ENCODE measurements at places on chromosomes 1 and 21.

- DNase-seq: no peak
Observed at GRCh38 chr1:245671966-245672767, 517.4 kb downstream of the KIF26B start.

DNA sequence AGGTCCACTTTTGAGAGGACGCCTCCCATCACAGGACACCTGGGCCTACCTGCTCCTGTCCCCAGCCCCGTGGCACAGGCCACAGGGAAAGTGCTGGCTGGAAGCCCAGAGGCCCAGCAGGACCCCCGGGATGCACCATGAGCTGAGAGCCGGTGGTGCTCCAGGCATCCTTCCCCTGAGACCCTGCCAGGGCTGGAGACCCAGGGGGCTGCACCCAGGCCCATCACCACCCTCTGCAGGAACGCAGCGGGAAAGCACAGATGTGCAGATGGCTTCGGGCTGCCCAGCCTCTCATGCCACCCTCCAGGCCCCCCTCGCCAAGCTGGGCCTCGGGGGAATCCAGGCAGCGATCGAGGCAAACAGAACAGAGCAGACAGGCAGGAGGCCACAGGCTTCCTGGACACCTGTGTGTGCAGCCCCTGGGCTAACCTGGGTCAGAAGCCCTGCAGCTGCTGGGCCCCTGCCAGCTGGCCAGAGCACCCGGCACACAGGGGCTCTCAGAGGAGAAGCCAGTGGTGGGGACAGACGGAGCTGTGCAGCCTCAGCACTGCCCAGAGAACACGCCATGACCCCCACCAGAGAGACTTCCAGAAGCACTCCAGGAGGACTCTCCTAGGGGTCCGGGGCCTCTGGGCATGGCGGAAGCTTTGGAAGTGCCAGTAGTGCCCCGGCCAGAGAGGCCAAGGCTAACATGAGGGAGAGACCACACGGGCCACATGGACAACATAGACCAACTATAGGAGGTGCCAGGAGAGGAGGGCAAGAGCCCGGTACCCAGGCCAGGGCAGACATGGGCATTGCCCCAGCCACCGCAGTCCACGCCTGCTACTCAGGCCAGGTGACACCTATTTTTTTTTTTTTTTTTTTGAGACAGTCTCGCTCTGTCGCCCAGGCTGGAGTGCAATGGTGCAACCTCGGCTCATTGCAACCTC lies 71.4 kb downstream of the ARHGEF16 start:
- no peak for DNase-seq

DNA sequence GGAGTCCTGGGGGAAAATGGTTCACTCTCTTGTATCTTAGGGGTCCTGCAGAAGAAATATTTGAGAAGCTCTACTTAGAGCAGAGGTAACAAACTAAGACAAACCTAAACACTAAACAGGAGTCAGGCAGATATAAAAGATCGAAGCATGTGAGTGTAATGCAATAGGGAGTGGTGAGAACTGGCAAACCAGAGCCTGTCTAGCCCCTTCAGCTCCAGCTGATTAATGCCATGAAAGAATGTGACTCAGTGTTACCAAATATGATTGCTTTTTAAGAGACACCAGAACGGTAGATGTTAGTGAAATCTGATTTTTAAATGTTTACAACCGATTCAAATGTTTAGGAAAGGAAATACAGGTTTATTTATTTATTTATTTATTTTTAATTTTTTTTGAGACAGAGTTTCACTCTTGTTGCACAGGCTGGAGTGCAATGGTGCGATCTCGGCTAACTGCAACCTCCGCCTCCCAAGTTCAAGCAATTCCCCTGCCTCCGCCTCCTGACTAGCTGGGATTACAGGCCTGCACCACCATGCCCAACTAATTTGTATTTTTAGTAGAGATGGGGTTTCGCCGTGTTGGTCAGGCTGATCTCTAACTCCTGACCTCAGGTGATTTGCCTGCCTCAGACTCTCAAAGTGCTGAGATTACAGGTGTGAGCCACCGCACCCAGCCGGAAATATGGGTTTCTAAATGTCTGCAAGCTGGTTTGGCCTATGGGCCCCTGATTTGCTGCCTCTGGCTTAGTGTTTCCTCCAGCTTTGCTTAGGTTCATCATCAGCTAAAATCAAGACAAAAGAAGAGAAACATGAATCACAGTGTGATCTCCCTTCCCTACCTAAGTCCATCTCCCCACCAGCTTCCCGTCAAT lies 12.2 kb downstream of the TXNIP start:
- no peak for DNase-seq

- DNase-seq: no peak
Observed at GRCh38 chr1:2050793-2051682, 827 bp downstream of the PRKCZ start.

DNA sequence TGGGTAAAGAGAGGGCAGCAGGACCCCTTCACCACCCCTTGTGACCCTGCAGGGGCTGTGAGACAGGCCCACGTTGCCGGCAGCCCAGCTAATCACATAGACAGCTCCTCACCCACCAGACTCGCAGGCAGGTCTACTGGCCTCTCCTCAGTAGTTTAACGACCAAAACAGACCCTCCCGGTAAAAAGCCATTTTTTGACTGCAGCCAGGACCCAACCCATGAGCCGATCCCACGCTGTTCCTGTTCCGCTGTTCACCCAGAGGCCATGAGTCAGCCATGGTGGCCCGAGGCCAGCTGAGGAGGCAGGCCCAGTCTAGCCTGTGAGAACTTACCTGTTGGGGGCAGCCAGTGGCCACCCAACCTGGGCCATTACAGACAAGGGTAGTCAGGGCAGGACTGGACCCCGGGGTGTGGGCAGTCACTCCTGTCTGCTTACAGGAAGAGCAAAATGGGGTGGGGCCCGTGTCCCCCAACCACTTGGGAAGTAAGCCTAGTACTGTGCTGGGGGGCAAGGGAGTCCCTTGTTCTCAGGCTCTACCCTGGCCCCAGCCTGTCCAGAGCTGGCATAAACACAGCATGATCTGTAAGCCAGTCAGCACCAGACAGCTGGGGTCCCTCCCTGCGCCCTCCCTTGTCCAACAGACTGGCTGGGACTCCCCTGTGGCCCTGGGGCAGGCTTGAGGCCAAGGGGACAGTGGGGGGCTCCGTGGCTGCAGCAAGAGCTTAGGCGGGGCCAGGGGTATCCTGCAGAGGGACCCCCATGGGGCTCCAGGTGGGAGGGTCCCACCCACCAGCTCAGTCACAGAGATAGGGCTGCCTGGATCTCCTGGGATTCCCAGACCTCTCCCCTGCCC lies 61.9 kb downstream of the WNT9A start:
- no peak for DNase-seq
